Stimulated activated CD4-positive, alpha-beta T cell treated with anti-CD3 and anti-CD28 coated beads, Interleukin-4, amount 100 ng/mL, for 4 hours (primary cell): ENCODE measurements at places on chromosomes 5 and 9.

- no peak for DNase-seq
These were observed 760.9 kb upstream of the WWC1 start for GRCh38 chr5:167530548-167530947.

- no peak for DNase-seq
These were observed 58.2 kb upstream of the GGTA1 start for GRCh38 chr9:121557581-121558447.

GRCh38 chr5:141816598-141817399 lies 61.4 kb downstream of the PCDH1 start:
- no peak for DNase-seq

DNA sequence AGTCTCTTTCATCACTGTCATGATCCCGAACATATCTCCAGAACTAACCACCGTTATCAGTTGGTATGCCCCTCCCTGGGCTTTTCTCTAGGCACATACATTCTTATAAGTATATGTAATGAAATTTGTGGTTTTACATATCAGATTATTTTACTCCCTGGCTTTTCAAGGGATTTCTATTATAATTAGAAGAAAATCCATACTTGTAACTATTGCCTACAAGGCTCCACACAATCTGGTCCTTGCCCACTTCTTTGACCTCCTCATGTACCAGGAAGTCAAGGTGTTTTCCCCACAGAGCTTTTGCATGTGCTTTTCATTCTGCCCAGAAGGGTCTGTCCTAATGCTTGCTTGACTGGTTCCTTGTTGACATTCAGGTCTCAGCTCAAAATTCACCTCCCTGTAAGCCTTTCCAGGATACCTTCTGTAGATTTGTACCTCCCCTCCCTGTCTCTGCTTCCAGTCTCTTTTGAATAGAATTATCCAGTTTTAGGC lies 33.6 kb upstream of the HSD17B4 start:
- DNase-seq: no peak

GRCh38 chr5:133741396-133741795 lies 129.1 kb upstream of the FSTL4 start:
- no peak for DNase-seq

DNA sequence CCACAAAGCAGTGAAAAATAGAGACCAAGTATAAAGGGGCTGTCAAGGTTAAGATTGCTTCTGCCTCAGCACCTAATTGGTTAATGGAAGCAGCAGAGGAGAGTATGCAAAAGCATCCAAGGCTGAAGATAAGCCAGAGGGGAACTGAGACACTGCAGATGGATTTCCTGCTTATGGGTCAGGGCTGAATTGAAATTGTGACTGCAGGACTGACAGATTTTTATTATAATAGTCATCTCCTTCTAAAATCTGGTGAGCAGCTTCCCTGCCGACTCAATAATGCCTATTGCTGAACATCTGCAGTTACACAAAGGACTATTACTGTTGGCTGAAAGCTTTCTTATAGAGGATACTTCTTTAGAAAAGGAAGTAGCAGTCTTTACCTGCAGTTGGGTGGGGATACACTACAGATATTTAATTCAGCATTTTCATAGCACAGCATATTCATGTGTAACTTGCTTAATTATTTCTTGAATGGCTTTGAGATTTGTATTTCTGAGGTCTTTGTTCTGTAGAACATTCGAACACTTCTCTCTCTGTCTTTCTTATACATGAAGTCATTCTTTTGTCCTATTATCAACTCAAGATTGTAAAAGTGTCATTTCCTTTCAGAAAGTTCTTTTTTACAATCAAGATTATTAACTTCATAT lies 363.0 kb upstream of the RIOK2 start:
- DNase-seq: no peak

- DNase-seq: no peak
These were observed 103.0 kb downstream of the GLIS3 start for GRCh38 chr9:4196886-4197285.

DNA sequence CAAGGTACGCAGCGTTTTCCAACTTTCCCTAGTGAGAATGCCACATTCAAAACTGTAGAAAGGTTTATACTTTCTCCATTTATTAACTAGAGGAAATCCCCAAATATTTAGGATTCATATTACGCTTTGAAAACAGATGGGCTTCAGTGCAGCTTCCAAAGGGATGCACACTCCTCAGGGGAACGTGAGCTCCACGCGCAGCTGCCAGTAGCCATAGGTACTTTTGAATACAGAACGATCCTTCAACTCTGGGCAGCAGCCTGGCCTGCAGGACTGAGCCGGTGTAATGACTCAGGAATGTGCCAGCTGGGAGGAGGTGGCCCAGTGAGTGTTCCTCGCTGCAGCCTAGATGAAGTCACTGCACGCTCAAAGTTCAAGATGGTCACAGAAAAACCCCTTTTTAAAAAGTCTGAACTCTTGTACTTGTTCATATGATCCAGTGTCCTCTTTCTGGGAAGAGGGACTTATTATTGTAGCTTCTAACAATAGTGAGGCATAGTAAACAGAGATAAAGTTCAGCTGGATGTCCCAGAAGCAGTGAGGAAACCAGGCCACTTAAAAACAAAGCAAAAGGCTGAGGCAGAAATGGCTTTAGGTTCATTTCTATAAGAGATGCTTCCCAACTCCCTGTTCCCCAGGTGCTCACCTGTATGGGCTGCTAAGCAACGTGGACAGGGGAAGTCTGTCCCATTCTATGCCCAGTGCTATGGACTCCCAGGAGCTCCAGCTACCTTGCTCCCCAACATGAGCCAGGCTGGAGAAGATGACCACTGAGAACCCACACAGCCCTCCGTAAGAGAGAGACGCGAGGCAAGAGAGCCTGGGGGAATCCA lies 130.0 kb downstream of the LHFPL2 start:
- no peak for DNase-seq

DNA sequence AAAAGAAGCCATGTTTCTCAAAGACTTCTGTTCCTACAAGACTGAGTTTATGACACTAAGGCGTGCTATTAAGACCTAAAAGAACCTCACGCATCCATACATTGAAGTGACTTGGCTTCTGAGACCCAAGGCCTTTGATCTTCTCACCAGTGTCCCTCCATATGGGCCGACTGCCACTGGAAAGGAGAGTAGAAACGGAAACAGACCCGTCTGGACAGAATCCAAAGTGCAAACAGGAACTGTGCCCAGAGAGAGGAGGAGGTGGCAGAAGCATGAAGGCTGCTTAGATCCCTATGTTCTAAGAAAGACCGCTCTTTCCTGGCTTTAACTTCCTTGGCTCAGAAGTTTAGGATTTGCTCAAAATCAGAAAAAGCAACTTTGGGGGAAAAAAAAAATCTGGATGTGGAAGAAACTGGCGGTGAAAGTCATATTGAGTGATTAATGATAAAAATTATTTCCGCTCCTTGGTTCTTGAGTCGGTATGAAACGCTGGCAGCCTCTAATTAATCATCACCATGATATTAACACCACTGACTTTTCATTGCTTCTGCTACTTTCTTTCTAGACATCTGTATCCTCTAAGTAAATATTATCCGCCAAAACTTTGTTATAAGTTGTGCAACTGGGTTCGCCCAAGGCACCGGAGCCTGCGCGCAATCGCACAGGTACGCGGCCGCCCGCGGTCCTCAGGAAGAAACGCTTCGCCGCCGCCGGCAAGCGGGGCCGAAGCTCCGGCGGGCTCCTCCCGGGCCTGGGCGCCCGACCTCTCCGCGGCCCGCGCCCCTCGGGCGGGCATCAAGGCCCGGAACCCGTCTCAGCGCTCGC lies 726 bp downstream of the DAP start:
- peak; percentile 38 for DNase-seq

DNA sequence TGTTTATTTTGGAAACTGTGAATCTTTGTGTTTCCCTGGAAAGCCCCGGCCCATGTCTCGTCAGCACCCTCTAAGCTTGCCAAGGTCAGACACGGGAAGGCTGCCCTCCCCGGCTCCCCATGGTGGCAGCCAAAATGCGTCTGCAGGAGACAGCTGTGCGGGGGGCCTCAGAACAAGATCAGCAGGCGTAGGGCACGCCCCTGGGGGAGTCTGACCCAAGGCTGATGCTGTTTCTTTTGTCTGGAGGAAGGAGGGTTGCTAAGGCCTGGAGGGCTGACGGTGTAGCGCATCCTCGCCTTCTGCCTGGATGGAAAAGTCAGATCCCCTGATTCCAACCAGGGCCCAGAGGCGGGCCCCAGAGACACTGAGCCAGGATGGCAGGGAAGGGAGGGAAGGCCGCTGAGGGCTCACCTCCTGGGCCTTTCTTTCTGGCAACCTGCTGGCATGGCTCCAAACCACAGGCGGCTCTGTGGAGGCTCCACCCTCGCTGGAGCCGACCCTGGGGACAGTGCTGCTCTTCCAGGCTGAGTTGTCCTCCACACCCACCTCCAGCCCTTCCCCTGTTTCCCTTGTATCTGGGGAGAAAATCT lies 57.2 kb downstream of the OLFM1 start:
- no peak for DNase-seq

- no peak for DNase-seq
These were observed 69.0 kb downstream of the SHC3 start for GRCh38 chr9:89109666-89110065.
